ENCODE measurements at places on chromosomes 2 and 18.

- no peak for DNase-seq
Observed at GRCh38 chr2:8543060-8543382, 138.8 kb upstream of the ID2 start.

DNA sequence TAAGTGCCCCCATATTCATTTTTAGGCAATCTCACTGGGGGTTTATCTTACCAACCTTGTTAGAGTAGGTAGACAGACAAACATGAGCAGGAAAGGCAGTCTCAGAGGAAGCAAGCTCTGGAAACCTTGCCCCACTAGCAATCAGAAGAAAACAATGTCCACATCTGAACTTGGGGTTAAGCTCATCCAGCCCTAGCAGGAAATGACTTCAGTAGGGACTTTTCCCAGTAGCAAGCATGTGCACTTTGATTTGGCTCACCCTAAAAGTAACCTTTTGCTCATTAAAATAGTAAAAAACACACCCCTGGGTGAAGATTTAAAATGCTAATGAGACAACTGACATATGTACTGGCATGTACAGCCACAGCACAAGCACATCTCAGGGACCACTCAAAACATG lies 175.5 kb downstream of the AKAIN1 start:
- DNase-seq: no peak

DNA sequence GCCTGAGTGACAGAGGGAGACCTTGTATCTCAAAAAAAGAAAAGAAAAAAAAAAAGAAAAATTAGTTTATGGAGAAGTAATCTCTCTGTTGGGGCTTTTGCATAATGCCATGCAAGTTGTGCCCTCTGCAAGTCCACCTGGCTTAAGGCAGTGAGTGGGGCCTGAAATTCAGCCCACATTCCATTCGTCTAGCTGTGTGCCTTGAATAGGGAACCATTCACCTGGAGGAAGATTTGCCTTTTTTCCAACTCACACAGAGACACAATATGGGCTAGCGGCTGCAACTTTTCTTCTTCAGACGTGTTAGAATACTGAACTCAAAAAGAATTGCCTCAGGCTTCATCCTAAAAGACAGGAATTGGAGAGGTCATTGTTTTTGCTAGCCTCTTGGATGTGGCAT lies 160.0 kb upstream of the STON1 start:
- DNase-seq: no peak

DNA sequence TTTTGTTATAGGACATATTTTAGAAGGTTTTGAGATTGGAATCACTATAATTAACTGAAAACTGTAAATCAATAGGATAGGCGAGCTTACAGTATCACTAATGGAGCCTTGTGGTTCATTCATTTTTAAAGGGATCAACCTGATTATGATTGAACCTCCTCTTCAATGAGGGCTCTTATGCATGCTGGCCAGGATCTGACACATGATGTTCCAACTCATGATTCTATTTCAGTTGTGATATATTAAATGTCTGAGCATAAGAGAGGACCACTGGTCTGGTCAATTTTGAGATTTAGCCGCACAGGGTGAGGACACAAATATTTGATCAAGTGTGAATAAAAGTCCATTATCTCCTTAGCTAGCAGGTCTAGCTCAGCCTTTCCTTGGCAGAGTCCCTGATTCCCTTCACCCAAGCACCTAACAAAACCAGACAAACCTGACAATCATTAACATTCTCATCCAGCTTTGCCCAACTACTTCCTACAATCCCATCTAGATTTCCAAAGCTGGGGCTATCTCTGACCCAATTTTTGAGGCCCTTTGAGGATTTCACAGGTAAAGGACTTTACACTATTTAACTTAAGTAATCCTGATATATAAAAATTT lies 6.9 kb upstream of the MAP4K4 start:
- DNase-seq: no peak

DNA sequence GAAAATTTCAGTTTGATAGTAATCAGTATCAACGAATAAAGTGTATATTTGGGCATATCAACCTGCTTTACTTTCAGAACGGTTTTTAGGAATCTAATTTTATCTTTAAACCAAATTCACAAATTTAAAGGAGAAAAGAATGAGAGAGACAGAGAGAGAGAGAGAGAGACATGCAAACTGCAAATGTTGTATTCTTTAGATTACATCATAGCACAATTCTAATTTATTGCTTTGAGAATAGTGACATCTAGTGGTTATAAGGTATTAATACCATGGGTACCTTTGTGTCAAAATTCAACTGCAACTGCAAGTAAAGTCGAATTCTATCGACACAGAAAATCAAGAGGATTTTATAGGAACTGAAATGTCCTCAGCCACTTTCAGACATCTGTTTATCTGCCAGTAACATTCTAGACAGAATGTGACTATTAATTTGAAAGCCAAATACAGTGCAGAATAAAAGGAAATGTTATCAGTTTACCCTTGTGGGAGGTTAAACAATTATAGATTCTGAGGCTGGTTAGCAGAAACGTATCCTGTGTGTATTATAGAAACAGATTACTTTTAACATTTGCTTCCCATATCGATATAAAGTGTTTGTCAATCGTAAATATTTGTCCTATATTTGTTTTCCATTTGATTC lies 529.8 kb upstream of the VRK2 start:
- peak; percentile 86 for DNase-seq

GRCh38 chr2:156322686-156323231 lies 9.8 kb downstream of the NR4A2 start:
- no peak for DNase-seq

DNA sequence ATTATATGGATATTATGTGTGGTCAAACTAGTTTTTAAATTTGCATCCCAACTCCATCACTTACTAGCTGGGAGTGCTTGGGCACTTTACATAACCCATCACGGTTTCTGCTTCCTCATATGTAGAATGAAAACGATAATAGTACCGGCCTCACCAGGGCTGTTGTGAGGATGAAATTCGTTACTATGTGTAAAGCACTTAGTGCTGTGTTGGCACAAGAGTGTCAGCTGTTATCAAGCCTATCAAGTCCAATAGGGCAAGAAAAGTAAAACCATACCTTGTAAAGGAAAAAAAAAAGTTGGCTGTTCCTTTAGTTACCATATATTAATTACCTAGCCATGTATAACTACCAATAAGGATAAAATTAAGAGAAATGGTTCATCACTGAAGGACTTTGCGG lies 65.4 kb downstream of the TET3 start:
- no peak for DNase-seq

DNA sequence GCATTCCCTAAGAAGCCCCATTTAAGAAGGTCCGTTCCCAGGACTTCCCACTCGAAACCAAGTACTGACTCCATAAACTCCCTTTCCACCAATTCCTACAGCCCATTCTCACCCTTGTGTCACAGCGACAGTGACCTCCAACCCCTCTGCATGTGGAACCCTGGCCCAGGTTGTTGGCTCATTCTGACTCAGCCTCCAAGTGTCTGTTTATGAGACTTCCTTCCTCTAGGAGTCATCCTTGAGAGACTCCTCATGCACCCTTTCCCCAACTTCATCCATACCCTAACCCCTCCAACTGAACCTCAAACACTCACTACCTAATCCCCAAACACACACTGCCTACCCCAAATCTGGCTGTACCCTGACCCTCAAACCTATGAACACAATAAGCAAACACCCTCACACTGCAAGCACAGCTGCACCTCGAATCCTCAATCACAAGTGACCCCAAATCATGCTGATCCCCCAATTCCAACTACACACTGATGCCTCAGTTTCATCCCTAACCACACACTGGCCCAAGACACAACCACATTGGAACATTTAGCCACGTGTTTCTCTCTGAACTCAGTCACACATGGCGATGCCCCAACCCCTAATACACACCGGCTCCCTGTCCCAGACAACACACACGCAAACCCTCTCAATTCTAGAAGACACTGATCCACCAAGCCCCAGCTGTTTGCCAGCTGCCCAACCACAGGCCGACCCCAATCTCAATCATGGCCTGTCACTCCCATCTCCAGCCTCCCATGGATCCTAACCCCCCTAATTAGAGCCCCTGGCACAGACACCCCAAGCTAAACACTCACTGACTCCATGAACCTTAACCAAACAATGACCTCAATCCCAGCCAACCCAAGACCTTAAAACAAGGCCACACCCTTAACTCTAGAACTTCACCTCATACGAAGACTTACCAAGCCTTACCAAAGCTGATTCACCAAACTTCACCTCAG lies 219.6 kb downstream of the CYP26B1 start:
- DNase-seq: no peak

DNA sequence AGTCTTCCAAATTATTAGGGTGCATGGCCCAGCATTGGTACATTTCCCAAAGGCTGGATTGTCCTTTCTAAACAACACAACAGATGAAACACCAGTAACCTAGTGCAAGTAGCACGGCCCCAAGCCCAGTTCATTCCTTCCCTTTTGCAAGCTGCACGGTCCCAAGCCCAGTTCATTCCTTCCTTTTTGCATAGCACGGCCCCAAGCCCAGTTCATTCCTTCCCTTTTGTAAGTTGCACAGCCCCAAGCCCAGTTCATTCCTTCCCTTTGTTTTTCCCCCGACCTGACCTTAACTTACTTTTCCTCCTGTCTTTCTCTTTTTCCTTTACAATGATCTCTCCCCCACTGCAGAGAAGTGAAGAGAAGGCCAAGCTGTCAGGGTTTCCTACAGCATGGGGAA lies 60.9 kb downstream of the C18orf63 start:
- no peak for DNase-seq

DNA sequence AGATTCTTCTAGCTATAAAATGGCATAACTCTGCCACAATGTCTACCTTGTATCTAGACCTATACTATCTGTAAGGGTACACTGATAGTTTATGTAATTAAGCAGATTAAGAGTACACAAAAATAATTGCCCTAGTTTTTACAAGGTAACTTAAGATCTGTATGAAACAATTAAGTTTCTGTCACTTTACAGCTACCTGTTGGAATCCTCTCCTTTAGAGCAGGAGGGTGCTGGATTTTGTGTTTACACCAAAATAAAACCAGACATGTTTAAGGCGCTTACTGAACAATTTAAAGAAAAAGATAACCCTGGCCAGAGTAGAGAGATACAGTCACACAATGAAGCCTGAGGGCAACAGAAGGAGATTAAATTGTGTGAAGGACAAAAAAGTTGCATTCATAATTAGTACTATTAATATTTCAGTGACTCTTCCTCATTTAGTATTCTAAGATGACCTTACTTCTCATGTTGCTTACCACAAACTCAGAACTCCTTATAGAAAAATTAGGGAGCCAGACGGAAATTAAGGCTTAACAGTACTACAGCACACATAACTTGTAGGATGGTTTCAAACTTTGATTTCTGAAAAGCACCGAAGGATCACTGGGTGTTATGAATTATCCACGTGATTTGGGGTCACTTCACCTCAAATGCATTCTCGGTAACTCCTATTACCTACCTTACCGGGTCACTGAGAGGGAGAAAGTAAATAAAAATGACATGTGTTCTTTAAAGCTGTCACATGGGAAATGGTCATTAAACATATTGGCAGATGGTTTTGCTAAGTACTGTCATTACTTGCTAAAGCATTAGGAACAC lies 1.0 kb downstream of the DARS1 start:
- DNase-seq: no peak

DNA sequence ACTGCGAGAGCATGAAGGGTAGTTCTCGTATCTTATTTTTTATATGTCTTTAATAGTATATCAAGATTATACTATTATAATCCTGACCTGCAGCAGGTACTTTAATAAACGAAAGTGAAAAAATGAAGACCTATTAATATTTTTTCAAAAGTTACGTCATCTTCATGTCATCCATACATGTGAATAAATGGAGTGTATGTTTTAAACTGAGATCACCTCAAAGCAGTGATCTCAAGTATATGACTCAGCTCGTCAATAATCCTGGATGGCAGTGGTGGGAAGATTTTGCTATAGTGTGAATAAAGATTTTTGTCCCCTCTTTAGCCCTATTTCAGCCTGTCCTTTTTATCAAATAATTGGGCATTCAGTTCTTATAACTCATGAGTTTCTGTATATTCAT lies 166.3 kb upstream of the FBXO11 start:
- DNase-seq: no peak

DNA sequence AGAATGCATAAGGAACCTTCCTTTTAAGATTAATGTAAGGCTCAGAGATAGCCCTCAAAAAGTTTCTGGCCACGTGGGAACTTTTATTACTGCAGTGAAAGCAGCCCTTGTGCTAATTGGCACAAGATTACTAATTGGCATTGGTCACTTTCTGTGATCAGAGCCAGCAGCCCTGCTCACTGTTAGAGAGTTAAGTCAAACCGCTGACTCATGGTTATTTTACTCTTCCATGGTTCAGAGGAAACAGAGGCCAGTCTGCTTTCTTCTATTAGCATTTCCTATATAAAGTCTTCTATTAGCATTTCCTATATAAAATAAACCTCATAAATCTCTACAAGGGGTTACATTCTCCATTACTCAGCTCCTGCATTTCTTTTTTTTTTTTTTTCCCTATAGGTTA lies 1.5 kb upstream of the SLC35G4 start:
- no peak for DNase-seq

- no peak for DNase-seq
Observed at GRCh38 chr2:199818026-199818425, 33.0 kb downstream of the FTCDNL1 start.

DNA sequence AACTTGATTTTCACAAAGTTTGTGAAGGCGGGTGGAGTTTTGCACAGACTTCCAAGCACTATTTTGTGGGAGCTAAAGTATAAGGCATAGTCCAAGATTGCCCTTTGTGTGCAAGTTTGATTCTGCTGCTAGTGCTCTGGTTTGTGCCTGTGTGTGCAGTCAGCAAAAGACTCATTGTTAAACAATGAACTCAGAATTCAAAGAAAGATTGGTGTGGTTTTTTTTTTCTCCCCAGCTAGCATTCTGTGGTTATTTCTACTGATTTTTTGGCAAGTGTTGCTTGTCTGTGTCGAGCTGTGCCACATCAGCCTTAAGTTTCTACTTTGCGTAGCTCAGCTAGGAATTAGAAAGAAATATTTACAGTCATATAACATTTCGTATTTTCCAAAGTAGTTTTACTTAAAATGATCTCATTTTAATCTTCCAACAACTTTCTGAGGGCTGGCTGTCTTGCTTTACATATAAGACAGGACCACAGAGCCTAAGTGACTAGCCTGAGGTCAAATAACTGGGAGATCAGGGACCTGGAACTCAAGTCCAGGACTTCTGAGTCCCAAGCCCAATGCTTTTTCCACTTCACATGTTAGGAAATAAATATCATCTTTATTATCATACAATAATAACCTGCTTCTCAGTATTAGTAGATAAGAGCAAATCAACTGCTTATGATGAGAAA lies 69.8 kb downstream of the BABAM2 start:
- peak; percentile 49 for DNase-seq

DNA sequence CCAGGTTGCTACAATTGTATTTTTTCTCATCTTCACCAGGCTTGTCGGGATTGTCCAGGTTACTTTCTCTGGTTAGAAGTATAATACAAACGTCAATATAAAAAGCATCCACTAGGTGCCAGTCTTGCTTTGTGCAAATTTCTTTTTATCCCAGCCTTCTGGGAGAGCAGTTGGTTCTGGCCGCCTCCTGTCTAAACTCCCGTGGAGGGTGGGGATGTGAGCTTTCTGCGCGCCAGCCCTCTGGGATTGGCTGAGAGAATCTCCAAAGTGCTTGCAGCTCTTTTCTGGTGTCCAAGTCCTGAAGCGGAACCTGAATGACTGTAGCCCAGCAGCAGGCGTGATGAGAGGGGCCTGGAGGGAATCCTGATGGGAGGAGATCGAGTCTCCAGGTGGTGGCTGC lies 22.4 kb upstream of the TOGARAM2 start:
- peak; percentile 70 for DNase-seq

GRCh38 chr18:58668897-58669296 lies 2.4 kb upstream of the MALT1 start:
- DNase-seq: peak; percentile 18
